Smooth muscle cell of the pulmonary artery (primary cell): ENCODE measurements at places on chromosomes 2 and 18. TPM values are rescaled to one million over a fixed set of nuclear protein-coding genes. Genes with fewer than 3 reads are reported as not detected.

The FAM124B gene
- total RNA-seq, result under 0.01 and 0.33 TPM in 2 replicates

The IL1R2 gene
- total RNA-seq, result 0.13 and 0.33 TPM in 2 replicates

The RFX8 gene
- 2.5 and 6.4 TPM in 2 replicates for total RNA-seq

The CGREF1 gene
- 30.5 and 40.8 TPM in 2 replicates for total RNA-seq

The WDFY1 gene
- 149 and 193 TPM in 2 replicates for total RNA-seq

The CDCA7 gene
- 0.83 and 2.3 TPM in 2 replicates for total RNA-seq

The ZNF514 gene
- 11.5 and 14.3 TPM in 2 replicates for total RNA-seq

The TUBB8B gene
- total RNA-seq, result not detected in 2 replicates

The TMEM237 gene
- 41.0 and 41.1 TPM in 2 replicates for total RNA-seq

The PROC gene
- 0.26 TPM in 1 of 2 replicates, not detected in the other for total RNA-seq

The SCN2A gene
- total RNA-seq, result 1.8 and 2.7 TPM in 2 replicates

The AQP12A gene
- total RNA-seq, result not detected in 2 replicates

The POTEJ gene
- total RNA-seq, result not detected in 2 replicates

The TNFRSF11A gene
- total RNA-seq, result 1.8 and 3.8 TPM in 2 replicates

The SMYD1 gene
- total RNA-seq, result not detected in 2 replicates

The DSG3 gene
- total RNA-seq, result under 0.01 and 0.13 TPM in 2 replicates

The KCNG2 gene
- not detected in 2 replicates for total RNA-seq

The APCDD1 gene
- 0.96 and 8.2 TPM in 2 replicates for total RNA-seq

The RAMP1 gene
- total RNA-seq, result 2.3 and 3.7 TPM in 2 replicates

The KHK gene
- total RNA-seq, result 0.98 and 0.99 TPM in 2 replicates

The E2F6 gene
- total RNA-seq, result 8.5 and 10.1 TPM in 2 replicates

The ANKRD30B gene
- 0.73 and 1.4 TPM in 2 replicates for total RNA-seq

The C2orf80 gene
- not detected in 2 replicates for total RNA-seq

The TMEM87B gene
- total RNA-seq, result 29.4 and 49.3 TPM in 2 replicates

The GAREM1 gene
- total RNA-seq, result 3.2 and 3.5 TPM in 2 replicates

The PTPRN gene
- 23.5 and 45.4 TPM in 2 replicates for total RNA-seq

The ITSN2 gene
- total RNA-seq, result 27.2 and 33.0 TPM in 2 replicates

The CD302 gene
- 5.2 and 11.1 TPM in 2 replicates for total RNA-seq

The ZNF519 gene
- total RNA-seq, result 1.9 and 2.3 TPM in 2 replicates

The SELENOI gene
- 15.8 and 18.7 TPM in 2 replicates for total RNA-seq

The USP40 gene
- total RNA-seq, result 36.9 and 38.5 TPM in 2 replicates

The THSD7B gene
- 0.03 and 1.4 TPM in 2 replicates for total RNA-seq

The KATNAL2 gene
- total RNA-seq, result 2.2 and 4.1 TPM in 2 replicates

The SERPINB10 gene
- not detected in 2 replicates for total RNA-seq

The KCNE4 gene
- 37.7 and 120 TPM in 2 replicates for total RNA-seq

The CYS1 gene
- 1.6 and 2.6 TPM in 2 replicates for total RNA-seq

The EIF2AK2 gene
- 37.3 and 50.3 TPM in 2 replicates for total RNA-seq

The MTX2 gene
- total RNA-seq, result 17.9 and 21.7 TPM in 2 replicates

The FHOD3 gene
- 7.0 and 8.8 TPM in 2 replicates for total RNA-seq

The SNTG2 gene
- 0.07 and 0.26 TPM in 2 replicates for total RNA-seq

The APLF gene
- 3.5 and 5.6 TPM in 2 replicates for total RNA-seq

The EEF1B2 gene
- total RNA-seq, result 242 and 297 TPM in 2 replicates

The HRH4 gene
- total RNA-seq, result 0.07 and 0.17 TPM in 2 replicates

The IKZF2 gene
- total RNA-seq, result 5.2 and 10.0 TPM in 2 replicates

The GKN2 gene
- not detected in 2 replicates for total RNA-seq

The POLR1A gene
- total RNA-seq, result 17.0 and 26.2 TPM in 2 replicates

The NR4A2 gene
- total RNA-seq, result 0.40 and 8.5 TPM in 2 replicates

The TUBA4B gene
- not detected in 2 replicates for total RNA-seq

The M1AP gene
- total RNA-seq, result 0.23 and 0.26 TPM in 2 replicates

The IL36B gene
- not detected in 2 replicates for total RNA-seq
